CD4-positive, alpha-beta memory T cell (primary cell): ENCODE measurements at places on chromosomes 2 and 18.

DNA sequence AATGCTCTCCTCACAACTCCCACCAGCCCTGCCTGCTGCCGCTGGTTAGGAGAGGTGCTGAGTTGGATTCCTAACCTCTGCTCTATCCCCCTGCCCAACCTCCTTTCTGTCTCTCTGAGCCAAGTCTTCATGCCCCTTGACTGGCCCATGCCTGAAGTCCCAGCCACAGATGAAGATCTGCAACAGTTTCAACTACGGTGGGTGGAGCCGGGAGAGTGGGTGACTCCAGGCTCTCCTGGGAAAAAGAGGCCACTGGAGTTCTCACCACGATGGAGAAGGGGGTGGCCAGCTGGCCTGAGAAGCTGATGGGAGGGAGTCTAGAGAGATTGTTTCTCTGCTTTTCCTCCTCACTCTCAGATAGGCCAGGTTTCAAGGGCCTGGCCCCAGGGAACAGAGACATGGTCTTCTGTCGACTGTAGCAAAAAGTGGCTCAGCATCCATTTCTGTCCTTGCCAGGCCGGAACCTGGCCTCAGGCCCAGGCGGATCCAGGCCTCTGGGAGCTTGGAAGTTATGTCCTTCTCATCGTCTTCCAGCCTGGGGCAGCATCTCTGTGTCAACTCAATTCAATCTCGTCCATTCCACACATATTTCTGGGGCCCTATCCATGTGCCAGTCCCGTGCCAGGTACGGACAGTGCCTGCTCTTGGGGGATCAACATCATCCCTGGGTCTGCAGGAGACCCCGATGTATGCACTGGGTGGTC lies 75.3 kb downstream of the INHBB start:
- DNase-seq, result no peak

GRCh38 chr2:59900728-59901452 lies 652.6 kb downstream of the BCL11A start:
- no peak for DNase-seq

GRCh38 chr18:75475228-75475627 lies 47.7 kb upstream of the SMIM21 start:
- DNase-seq, result no peak

GRCh38 chr2:190526105-190526750 lies 8.3 kb downstream of the NEMP2 start:
- no peak for DNase-seq

- DNase-seq, result no peak
These were observed 25.9 kb downstream of the MBD5 start for GRCh38 chr2:148046802-148047201.

- no peak for DNase-seq
These were observed 72.4 kb upstream of the CCDC150 start for GRCh38 chr2:196566961-196567666.

GRCh38 chr18:10418836-10419235 lies 35.6 kb upstream of the APCDD1 start:
- no peak for DNase-seq

DNA sequence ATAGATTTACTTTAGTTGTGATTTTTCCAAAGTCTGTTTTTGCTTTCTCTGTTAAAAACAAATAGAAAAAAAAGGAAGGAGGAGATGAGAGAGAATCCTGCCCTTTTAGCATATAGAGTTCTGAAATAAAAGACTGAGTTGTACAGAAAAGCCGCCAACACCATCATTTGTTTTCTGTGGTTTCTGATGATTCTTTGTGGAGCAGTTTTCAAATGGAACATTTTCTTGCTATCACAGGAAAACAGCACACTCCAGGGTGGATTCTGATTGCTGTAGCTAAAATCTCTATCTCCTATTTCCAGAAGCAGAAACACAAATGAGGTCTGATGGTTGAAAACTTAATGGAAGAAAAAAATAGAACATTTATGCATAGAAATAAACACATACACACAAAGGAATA lies 144.6 kb upstream of the L3MBTL4 start:
- no peak for DNase-seq

DNA sequence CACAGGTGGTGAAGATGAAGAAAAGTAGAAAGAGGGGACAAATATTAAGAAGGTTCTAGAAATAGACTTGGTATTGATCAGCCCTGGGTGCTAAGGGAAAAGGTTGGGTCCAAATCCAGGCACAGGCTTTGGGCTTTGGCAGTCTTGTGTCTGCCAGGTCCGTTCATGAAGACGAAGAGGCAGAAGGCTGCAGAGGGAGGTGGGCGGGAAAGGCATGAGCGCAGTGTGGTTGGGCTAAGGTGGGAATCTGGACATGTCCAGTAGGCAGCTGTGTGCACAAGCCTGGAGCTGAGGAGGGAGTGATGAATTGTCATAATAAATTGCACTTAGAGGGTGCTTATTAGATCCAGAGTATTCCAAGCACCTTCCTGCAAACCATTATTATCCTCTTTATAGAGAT lies 105.7 kb upstream of the TEX51 start:
- DNase-seq, result no peak

DNA sequence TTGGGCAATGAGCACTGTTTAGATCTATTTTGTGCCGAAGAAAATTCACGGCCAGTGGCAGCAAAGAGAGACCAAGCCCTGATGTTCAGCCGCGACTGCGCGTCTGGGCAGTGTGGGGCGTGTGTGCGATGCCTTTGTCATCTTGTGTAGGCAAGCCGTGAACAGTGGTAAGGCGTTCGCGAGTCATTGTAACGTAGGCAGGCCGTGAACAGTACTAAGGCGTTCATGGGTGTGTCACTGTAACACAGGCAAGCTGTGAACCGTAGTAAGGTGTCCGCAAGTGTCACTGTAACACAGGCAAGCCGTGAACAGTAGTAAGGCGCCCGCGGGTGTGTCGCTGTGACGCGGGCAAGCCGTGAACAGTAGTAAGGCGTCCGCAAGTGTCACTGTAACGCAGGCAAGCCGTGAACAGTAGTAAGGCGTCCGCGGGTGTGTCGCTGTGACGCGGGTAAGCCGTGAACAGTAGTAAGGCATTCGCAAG lies 99.9 kb downstream of the NFATC1 start:
- DNase-seq, result no peak

DNA sequence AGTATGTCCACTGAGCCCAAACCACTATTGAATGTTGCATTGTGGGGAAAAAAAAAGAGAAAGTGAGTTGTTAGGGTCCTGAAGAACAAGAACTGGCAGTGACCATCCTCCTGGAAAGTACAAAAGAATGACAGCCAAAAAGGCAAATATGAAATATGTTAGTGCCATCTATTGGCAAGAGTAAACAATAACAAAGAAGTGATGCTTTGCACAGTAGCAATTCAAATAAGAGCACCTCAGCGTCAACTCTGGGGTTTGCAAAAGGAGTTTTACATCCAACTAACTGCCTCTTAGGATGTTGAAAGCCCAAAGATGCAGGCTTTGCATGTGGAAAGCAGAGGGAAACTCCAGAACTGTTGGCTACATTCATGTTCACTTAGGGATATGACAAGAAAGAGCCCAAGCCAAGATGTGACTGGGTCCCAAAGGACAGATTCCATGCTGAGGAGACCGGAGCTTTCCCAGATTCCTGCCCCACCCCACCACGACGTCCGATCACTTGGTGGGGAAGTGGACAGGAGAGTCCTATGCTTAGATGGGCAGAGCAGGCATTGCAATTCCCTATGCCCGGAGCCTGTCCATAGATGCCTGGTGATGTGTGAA lies 15.6 kb downstream of the TRABD2A start:
- peak; percentile 56 for DNase-seq

GRCh38 chr2:105518897-105519296 lies 120.0 kb upstream of the FHL2 start:
- no peak for DNase-seq

DNA sequence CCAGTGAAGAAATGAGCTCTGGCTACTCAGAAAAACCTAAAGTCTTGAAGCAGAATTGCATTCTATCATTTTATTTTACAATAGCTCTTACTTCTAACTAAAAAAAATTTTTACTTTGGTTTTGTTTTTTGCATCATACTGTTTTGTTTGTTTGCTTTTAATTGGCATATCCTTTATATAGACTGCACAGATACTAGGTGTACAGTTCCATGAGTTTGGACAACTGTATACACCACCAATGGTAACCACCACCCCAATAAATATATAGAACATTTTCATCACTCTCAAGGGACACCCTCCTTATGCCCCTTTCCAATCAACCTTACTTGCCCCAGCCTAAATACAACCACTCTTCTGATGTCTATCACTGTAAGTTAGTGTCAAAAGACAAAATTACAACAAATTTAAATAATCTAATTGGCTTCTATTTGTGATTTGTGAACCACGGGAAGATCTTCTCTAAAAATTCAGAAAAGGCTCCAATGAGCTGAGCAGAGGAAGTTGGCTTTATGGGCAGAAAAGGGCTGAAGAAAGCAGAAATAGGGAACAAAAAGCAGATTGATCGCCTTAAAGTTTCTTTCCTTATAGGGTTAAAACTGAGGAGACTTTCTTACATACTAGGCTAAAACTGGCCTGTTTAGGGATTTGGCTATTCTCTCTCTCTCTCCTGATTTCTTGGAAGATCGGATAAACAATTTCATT lies 22.2 kb upstream of the SOS1 start:
- no peak for DNase-seq

DNA sequence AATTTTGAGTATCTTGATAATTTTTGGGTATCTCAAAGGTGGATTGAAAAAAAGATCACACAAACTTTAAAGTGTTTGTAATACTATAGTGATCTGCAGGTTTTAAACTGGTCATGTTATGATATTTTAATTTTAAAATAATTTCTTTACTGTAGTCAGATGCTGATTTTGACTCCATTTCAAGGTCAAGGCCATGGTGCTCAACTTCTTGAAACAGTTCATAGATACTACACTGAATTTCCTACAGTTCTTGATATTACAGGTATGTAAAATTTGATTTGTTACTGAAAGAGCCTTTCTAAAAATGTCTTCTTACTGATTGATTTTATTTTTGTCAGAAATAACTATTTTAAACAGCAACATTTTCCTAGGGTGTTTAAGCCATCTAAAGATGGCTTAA lies 33.1 kb upstream of the METAP1D start:
- DNase-seq, result no peak

- peak; percentile 90 for DNase-seq
These were observed 6.8 kb downstream of the ZFP36L2 start for GRCh38 chr2:43219383-43220228.

- DNase-seq, result no peak
These were observed 25.5 kb upstream of the CIB4 start for GRCh38 chr2:26666671-26667070.

- DNase-seq, result no peak
These were observed 48.7 kb upstream of the KCNF1 start for GRCh38 chr2:10863047-10863446.

DNA sequence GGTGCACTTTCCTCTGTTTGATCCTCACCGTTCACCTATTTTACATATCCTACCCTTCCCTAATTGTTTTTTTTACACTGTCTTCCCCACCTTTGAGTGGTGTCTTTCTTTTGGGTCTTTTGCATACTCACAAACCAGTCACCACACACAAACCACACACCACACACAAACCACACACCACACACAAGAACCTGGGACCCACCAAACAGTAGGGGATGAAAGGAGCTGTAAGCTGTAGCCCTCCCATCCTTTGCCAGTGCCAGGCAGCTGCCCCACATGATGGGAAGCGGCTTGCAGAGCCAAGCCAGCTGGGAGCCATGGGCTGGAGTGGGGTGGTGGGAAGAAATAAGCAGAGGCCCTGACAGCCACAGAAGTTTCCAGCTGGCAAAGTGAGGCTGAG lies 38.9 kb upstream of the MSH6 start:
- no peak for DNase-seq

GRCh38 chr2:60699617-60700016 lies 56.5 kb upstream of the PAPOLG start:
- DNase-seq, result no peak

DNA sequence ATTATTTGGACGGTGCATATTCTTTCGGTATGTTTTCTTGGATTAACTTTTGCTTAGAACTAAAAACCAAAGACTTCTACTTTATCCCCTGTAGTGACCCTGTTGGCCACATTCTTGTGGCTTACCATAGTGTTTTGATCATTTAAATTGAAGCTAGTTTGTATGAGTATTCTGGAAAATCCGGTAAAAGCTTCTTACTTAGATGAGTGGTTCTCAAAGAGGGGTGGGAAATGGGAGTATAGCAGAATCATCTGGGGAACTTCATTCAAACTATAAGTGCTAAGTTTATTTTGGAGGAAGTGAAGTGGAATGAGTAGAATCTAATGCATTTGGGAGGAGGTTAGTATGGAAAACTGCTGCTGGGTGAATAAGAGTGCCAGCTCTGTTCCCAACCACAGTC lies 3.8 kb downstream of the PPP1CB start:
- DNase-seq, result no peak

DNA sequence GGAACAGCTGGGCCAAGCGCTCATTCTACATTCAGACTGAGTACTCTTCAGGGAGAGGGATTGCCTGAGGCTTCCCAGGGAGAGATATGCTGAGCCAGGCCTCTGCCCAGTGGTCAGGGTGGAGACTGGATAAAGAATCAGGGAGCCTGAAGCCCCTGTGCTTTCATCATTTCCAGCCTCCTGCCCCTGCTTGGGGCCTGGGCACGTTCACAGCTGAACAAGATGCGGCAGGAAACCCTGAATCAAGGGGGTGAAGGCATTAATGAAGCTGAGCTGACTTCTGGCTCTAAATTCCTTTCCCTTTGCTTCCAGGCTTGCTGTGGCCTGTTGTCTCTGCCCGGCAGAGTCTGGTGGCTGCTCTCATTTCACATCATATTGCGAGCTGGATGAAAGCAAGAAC lies 35.0 kb downstream of the RPL37A start:
- DNase-seq, result no peak

GRCh38 chr18:35050028-35050546 lies 8.9 kb downstream of the MAPRE2 start:
- DNase-seq, result no peak

DNA sequence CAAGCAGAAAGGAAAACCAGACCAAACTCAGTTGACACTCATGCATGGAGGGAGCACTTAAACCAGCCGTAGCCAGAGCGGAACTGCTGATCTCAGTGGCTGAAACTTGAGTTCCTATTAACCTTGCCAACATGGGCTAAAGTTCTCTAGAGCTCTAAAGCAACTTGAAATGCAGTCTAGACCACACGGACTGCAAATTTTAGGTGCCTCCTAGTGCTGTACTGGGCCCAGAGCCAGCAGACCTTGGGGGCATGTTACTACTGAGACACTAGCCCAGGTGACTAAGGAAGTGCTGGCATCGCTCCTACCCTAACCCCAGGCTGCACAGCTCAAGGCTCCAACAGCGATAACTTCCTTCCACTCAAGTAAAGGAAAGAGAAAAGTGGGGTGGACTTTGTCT lies 236.5 kb downstream of the AKAIN1 start:
- DNase-seq, result no peak

DNA sequence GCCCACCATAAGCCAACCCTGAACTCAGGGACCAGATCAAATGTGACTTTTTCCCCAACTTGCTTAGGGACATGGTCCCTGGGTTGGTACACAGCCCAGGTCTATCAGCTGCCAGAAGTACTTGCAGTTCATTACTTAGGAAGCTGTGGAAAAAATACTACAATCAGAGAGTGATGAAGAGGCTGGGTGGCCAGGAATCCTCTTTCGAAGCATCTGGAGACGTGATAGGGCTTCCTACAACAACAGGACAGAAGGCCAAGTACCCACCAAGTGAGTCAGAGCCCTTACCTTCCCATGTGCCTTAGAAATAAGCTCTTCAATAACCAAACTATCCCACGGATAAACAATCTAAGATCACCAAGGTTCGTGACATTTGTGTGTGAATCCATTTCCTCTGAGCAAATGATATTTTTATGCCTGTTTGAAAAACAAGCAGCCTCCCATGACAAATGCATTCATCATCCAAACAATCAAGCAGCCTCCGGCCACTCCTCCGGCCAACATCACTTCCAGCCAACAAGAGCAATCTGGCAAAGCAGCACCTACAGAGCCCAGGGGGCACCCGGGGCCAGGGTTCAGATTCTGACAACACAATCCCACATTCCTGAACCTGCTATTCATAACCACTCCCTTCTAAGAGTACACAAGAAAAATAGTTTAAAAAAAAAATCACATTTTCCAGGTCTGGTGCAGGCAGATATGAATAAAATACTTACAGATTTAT lies 26.4 kb downstream of the TBC1D8 start:
- DNase-seq, result no peak
